Left ventricle myocardium inferior (tissue), 1 donor: ENCODE measurements at places on chromosomes 13 and 19. TPM values are rescaled to one million over a fixed set of nuclear protein-coding genes. Genes with fewer than 3 reads are reported as not detected.
A peak's percentile ranks its signal among the peaks of the same experiment; 100 is the strongest.

GRCh38 chr13:42048684-42049453 lies 421 bp downstream of the DGKH start:
- no peaks in the 10 kb centered on the region for H3K36me3 ChIP-seq
- no peaks in the 10 kb centered on the region for H3K27me3 ChIP-seq
- DNase-seq, result peak; percentile 87

- DNase-seq, result no peak
- peak overlapping the region; percentile 34 for H3K27ac ChIP-seq
- H3K27me3 ChIP-seq, result no peaks in the 10 kb centered on the region
- H3K36me3 ChIP-seq, result peaks cover 12% of the 10 kb centered on the region
- H3K4me1 ChIP-seq, result peaks cover 19% of the 10 kb centered on the region
- H3K4me3 ChIP-seq, result no peak overlapping the region
Measured at GRCh38 chr13:36848199-36848982, 29.4 kb downstream of the RFXAP start.

- no peak for DNase-seq
- H3K27ac ChIP-seq, result no peak overlapping the region
- H3K4me3 ChIP-seq, result no peak overlapping the region
- no peaks in the 10 kb centered on the region for H3K36me3 ChIP-seq
- no peaks in the 10 kb centered on the region for H3K4me1 ChIP-seq
- H3K27me3 ChIP-seq, result no peaks in the 10 kb centered on the region
Measured at GRCh38 chr13:40023595-40024203, 368.2 kb downstream of the COG6 start.

GRCh38 chr13:41434831-41435520 lies 22.4 kb upstream of the RGCC start:
- H3K27ac ChIP-seq, result no peak overlapping the region
- H3K4me3 ChIP-seq, result no peak overlapping the region
- H3K36me3 ChIP-seq, result no peaks in the 10 kb centered on the region
- no peaks in the 10 kb centered on the region for H3K27me3 ChIP-seq

DNA sequence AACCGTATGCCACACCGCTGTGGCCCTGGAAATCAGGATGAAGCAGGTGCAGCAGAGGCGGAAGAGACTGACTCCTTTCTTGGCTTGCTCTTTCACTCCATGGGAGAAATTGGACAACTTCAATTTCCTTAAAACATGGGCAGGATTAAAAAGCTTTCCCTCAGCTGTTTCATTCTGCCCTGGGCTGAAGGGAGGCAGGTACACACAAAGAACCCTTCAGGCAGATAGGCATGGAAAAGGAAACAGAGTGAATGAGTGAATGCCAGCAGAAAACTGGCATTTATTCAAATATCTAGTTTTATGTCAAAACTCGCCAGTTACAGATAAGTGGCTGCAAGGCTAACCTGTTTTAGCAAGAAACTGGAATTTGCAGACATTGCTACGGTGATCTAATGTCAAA lies 71.0 kb upstream of the SLC15A1 start:
- peaks cover 70% of the 10 kb centered on the region for H3K36me3 ChIP-seq
- no peaks in the 10 kb centered on the region for H3K27me3 ChIP-seq
- no peak overlapping the region for H3K4me3 ChIP-seq
- no peak for DNase-seq

DNA sequence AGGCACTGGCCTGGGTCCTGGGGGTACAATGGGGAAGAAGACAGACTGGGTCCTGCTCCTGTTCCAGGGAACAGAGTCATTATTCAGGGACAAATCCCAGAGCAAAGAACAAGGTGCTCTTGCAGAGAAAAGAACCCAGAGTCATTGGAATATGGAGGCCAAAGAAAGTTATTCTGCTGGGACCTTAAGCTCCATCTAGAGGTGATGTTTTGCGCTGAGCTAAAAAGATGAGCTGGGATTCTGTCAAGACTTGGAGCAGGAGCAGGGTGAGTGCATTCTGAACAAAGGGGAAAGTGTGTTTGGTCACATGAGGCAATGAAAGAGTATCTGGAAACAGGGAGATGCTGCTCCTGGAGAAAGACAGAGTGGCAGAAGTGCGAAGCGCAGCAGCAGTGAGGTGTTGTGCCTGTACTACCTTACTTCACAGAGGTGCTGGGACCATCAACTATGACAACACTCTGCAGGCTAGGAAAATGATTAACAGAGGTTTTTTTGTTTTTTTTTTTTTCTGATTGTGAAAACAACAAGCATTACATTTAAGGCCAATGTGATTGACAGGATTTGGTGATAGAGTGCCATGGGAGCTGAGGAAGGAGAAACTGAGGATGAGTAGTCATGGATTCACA lies 95.3 kb upstream of the TNFSF11 start:
- H3K27ac ChIP-seq, result no peak overlapping the region
- H3K36me3 ChIP-seq, result no peaks in the 10 kb centered on the region
- no peak overlapping the region for H3K4me3 ChIP-seq
- H3K4me1 ChIP-seq, result no peaks in the 10 kb centered on the region

- peaks cover 28% of the 10 kb centered on the region for H3K27me3 ChIP-seq
- H3K4me3 ChIP-seq, result no peak overlapping the region
- H3K36me3 ChIP-seq, result no peaks in the 10 kb centered on the region
- H3K4me1 ChIP-seq, result no peaks in the 10 kb centered on the region
Measured at GRCh38 chr19:6761053-6761676, 6.1 kb downstream of the SH2D3A start.

DNA sequence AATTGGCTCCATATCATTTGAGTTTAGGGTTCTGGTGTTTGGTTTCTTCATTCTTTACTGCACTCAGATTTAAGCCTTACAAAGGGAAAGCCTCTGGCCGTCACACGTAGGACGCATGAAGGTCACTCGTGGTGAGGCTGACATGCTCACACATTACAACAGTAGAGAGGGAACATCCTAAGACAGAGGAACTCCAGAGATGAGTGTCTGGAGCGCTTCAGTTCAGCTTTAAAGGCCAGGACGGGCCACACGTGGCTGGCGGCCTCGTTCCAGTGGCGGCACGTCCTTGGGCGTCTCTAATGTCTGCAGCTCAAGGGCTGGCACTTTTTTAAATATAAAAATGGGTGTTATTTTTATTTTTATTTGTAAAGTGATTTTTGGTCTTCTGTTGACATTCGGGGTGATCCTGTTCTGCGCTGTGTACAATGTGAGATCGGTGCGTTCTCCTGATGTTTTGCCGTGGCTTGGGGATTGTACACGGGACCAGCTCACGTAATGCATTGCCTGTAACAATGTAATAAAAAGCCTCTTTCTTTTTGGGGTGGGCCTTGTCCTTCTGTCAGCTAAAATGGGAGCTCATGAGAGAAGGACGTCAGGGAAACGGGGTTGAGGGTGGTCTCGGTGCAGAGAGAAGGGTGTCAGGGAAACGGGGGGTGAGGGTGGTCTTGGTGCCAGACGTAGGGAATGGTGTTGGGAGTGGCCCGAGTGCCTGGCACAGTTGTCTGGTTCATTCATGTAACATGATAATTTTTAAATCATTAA lies 26.0 kb downstream of the LAMP1 start:
- no peak for DNase-seq
- peak overlapping the region; percentile 15 for H3K27ac ChIP-seq
- H3K27me3 ChIP-seq, result no peaks in the 10 kb centered on the region
- peaks cover 60% of the 10 kb centered on the region for H3K36me3 ChIP-seq

DNA sequence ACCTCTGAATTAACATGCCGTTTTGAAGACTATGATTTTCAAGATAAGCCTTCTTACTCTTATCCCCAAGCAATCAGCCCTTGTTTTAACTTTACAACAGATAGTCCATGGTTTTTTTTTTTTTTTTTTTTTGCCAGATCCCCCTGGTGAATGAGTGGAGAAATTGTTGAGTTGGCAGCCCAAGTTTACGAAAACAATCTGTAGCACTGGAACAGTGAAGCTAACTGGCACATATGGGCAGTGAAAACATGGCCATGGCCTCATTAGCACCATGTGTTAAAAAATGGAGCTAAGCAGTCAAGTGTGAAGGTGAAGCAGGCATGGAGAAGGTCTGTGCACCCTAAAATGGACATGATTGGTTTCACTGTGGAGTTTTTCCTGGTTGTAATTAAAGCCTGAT lies 812.1 kb upstream of the MIR17HG start:
- no peaks in the 10 kb centered on the region for H3K4me1 ChIP-seq
- no peaks in the 10 kb centered on the region for H3K36me3 ChIP-seq
- H3K27ac ChIP-seq, result no peak overlapping the region
- no peak overlapping the region for H3K4me3 ChIP-seq
- DNase-seq, result no peak
- H3K27me3 ChIP-seq, result no peaks in the 10 kb centered on the region

GRCh38 chr13:102960959-102961358 lies 105.3 kb downstream of the SLC10A2 start:
- DNase-seq, result no peak
- H3K4me1 ChIP-seq, result no peaks in the 10 kb centered on the region
- H3K27ac ChIP-seq, result no peak overlapping the region

DNA sequence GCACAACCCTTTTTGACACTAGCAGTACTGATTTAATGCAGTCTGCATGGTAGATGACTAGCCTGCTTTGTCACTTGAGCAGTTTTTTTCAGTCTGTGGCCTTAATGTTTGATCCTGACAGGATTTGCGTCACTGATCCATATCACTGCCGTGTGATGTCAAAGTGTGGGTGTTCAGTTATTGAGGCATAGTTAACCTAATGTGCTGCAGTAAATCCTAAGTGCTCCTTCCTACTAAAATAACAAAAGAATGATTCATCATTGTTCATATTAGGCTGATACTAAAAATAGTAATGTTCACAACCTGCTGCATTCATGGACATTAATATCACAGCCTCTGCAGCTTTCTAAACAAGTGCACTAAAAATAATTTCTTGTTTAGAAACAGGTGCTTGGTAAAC lies 121.9 kb upstream of the MLNR start:
- no peak for DNase-seq
- no peaks in the 10 kb centered on the region for H3K36me3 ChIP-seq
- no peak overlapping the region for H3K4me3 ChIP-seq
- peaks cover 43% of the 10 kb centered on the region for H3K4me1 ChIP-seq
- H3K27ac ChIP-seq, result peak overlapping the region; percentile 72

GRCh38 chr13:62119739-62120700 lies 704.4 kb upstream of the PCDH20 start:
- DNase-seq, result no peak
- no peak overlapping the region for H3K4me3 ChIP-seq
- H3K36me3 ChIP-seq, result no peaks in the 10 kb centered on the region
- no peaks in the 10 kb centered on the region for H3K27me3 ChIP-seq
- no peak overlapping the region for H3K27ac ChIP-seq

ZNF66 gene
- total RNA-seq, result 0.91 TPM

MAB21L1 gene
- 0.47 TPM for total RNA-seq

NOTCH3 gene
- 21.7 TPM for total RNA-seq

GSX1 gene
- not detected for total RNA-seq

NLRP9 gene
- not detected for total RNA-seq
